Renal cortex interstitium (tissue), 15 donors: ENCODE measurements at places on chromosomes 11 and 22. TPM values are rescaled to one million over a fixed set of nuclear protein-coding genes. Genes with fewer than 3 reads are reported as not detected.

SLC5A4 gene
- polyA plus RNA-seq = 0.62 TPM

- DNase-seq = no peak
These were observed 7.4 kb upstream of the HEPACAM start for GRCh38 chr11:124943254-124943616.

CEP126 gene
- 3.8 TPM for polyA plus RNA-seq

DNA sequence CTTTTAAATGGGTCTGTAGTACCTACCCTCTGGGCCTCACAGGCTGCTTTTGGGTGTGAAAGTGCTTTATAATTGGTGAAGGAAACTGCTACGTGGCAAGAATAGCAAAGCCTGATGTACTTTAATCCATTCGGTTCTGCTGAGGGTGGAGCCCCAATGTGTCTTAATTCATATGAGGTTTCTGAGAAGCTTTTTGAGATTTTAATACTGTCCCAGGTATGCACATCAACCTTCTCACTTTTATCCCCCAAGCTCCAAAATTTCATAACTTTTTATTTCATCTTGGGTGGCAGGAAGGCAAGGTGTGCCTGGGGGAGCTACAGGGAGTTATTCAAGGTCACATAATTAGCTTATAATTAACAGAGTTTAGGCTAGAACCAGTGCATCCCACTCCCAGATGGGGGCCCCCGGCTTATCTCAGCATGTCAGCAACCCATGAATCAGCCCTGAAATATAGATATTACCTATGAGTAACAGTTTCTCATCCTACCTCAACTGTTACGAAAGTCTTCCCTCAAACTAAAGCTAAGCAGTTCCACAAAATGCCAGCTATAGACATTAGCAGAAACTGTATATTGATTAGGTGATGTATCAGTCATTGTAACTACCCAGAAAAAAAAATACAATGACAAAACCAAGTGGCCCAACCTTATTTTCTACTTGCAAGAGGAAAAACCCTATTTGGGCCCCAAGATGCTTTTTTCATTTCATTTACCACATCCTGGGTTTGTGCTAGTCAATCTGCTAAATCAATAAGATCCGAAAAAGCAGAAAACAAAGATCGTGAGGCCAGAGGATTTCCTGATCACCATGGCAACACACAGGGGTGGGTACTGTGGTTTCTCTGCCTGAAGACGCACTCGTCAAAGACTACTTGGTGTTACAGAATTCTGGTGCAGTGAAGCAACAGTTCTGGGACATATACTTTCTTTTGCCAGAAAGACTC is 26.7 kb downstream of the CD44 start:
- DNase-seq = no peak

DNA sequence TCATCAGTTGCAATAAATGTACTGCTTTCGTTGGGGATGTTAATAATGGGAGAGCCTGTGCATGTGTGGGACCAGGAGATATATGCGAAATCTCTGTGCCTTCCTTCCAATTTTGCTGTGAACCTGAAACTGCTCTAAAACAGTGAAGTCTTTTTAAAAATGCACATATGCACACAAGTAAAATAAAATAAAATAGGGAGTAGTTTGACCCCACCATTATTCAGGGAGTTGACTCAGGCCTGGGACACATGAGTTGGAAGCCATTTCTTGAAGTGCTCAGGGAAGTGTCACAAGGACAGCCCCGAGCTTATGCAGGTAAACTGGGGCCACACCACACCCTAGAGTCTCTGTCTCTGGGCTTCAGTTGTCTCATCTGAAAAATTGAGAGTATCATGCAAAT is 183.1 kb upstream of the POU2AF2 start:
- no peak for DNase-seq

GRCh38 chr11:4466871-4467442 is 15.5 kb upstream of the OR52K1 start:
- no peak for DNase-seq
